ENCODE measurements at places on chromosomes 1 and 21.

DNA sequence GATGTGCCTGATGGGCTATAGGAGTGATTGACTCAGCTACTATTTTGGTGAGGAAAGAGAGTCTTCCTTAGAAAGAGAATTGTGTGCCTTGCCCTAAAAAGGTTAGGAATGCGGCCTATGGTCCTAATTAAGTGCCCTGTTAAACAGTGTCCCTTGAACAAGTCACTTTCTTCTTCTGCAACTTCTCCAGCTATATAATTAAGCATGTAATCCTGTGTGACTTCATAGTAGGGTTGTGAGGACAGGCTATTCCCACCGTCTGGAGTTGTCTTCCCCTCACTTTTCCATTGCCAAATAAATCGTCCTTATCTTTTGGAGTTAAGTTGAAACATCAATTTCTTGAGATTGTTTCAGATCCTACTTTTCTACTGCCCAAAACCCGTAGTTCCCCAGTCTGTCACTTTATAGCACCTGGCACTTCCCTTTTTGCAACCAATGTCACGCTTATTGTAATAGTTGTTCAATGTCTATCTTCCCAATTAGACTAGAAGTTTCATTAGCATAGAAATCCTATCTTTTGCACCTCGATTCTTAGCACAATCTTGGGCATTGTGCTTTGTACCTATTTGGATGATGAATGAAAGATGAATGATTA is 27.6 kb upstream of the SLC16A1 start:
- no peak for DNase-seq

DNA sequence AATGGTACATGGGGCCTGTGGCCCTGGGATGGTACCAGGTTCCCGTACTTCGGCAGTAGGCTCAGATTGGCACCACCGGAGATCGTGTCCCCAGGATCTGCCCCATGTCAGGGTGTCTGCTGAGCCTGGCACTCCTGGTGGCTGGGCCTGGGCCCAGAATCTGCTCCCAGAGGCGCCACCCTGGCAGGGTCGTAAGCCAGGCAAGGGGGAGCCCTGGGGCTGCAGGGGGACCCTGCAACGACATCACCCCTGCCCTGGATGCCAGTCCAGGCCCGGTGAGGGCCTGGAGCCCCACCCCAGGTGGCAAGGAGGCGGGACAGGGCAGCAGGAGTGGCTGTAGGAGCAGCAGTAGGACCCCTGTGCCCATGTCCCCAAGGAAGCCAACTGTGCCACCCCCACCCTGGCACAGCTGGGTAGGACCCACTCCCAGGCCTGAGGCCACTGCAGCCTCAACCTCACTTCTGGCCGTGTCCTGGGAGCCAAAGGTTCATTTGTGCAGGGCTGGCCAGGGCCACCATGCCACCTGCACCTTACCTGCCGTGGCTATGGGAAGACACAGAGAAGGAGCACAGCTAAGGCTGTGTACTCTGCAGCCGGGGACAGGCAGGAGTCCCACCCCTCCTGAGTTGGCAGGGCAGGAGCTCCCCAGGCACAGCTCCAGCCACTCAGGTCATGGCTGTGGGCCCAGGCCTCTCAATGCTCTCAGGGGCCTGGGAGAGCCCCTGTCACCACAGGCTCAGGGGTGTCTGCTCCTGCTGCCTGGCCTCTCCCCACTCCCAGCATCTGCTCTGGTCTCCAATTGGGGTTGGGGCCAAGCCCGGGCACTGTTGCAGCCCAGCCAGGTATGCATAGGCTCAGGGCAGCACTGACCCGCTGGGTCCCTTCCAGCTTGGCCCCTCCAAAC is 141.7 kb downstream of the EIF4G3 start:
- DNase-seq, result no peak

GRCh38 chr1:13570924-13571323 is 12.7 kb upstream of the PDPN start:
- no peak for DNase-seq

DNA sequence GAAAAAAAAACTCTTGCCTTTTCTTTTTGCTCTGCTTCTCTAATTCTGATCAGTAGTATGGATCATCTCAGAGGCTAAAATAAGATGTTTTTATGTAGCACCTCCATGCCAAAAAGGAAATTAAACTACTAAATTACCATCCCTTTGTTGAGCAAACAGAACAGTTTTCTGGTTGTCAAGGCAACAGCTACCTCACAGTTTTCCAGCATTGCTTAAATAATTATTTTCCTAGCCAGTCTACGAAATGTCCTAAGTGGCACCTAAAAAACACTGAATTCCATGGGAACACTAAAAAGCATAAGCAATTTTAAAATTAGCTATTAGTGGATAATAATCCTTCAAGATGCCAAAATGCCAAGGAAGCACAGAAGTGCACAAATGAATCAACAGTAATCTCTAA is 61.7 kb downstream of the ARID4B start:
- no peak for DNase-seq
